ENCODE measurements at places on chromosomes 12 and 14.

DNA sequence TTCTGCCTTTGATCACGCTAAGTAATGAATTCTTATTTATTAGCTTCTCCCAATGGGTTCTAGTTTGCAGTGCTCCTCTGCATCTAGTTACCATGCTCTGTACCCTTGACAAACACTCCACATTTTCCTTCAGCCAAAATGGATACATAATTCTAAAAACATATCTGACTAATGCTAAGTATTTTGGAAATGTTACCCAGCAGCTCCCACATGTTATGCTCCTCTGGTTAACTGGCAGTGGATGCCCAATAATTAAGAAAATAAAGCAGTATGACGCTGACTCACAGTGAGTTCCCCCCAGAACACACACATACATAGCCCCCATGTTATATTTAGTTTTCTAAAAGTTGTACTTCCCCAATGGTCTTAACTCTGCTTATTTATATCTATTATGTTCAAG lies 74.6 kb downstream of the STXBP6 start:
- DNase-seq = no peak

DNA sequence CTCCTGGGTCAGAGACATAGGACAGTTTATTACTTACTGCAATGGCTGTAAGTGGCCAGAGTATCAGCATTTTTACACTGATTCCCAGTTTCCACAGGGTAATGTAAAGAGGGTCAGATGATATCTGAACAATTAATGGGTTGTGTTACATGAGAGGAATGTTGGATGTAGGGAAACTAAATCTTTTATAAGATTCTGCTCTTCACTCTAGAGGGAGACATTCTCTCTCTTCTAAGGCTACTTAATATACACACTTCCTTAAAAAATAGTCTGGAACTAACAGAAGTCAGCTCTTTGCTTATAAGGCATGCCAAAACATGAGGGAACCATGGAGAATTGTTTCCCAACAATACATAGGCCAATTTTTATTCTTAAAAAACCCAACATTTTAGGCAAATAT lies 389.8 kb downstream of the ETNK1 start:
- DNase-seq = no peak

GRCh38 chr12:124389138-124389724 lies 94.3 kb downstream of the RFLNA start:
- DNase-seq = peak; percentile 80

GRCh38 chr14:102831163-102831804 lies 54.0 kb downstream of the TRAF3 start:
- DNase-seq = no peak

- DNase-seq = peak; percentile 26
Observed at GRCh38 chr12:46303039-46303666, 34.3 kb upstream of the SLC38A1 start.

- DNase-seq = peak; percentile 77
Observed at GRCh38 chr12:122917507-122918121, 21.7 kb upstream of the VPS37B start.

DNA sequence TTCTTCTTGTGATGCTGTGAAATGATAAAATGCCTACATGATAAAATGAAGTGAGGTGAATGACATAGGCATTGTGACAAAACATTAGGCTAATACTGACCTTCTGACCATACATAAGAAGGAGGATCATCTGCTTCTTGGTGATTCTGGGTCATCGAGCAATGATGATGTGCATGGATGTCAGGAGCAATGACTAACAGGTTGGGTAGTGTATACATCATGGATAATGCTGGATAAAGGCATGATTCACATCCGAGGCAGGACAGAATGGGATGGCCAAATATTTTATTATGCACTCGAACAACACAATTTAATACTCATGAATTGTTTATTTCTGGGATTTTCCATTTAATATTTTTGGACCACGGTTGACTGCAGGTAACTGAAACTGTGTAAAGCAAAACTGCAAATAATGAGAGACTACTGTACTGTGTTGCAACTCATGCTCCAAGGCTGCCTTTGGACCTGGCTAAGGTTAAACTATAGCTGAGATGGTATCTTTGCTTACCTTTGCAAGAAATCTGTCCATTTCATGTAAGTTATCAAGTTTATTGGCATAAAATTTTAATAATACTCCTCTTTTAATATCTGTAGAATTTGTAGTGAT lies 7.6 kb upstream of the SLC25A21 start:
- no peak for DNase-seq

GRCh38 chr12:3885277-3886094 lies 12.3 kb upstream of the PARP11 start:
- peak; percentile 49 for DNase-seq

DNA sequence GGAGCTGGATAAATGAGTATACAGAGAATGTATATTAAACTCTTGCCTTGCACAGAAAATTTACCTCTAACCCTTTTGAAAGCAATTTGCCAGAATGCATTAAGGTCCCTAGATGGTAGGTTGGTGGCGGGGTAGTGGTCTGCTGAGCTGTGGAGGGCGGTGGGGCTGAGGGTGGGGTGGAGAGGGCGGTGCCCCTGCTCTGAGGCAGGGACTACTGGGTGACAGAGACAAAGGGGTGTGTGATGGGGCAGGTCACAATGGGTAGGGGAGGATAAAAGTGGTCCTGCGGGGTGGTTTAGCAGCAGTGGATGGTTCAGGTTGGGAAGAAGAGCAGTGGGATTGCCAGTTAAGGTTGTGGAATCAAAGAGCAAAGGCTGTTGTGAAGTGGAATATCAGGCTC lies at the start of gene GARIN6:
Gene GARIN6 (plus strand): TSS at position 301 of the 400 bp plus-strand sequence. CDS start 422 bp downstream, outside the sequence.
- DNase-seq = no peak

GRCh38 chr12:121110211-121110940 lies 22.3 kb upstream of the P2RX7 start:
- DNase-seq = peak; percentile 70

DNA sequence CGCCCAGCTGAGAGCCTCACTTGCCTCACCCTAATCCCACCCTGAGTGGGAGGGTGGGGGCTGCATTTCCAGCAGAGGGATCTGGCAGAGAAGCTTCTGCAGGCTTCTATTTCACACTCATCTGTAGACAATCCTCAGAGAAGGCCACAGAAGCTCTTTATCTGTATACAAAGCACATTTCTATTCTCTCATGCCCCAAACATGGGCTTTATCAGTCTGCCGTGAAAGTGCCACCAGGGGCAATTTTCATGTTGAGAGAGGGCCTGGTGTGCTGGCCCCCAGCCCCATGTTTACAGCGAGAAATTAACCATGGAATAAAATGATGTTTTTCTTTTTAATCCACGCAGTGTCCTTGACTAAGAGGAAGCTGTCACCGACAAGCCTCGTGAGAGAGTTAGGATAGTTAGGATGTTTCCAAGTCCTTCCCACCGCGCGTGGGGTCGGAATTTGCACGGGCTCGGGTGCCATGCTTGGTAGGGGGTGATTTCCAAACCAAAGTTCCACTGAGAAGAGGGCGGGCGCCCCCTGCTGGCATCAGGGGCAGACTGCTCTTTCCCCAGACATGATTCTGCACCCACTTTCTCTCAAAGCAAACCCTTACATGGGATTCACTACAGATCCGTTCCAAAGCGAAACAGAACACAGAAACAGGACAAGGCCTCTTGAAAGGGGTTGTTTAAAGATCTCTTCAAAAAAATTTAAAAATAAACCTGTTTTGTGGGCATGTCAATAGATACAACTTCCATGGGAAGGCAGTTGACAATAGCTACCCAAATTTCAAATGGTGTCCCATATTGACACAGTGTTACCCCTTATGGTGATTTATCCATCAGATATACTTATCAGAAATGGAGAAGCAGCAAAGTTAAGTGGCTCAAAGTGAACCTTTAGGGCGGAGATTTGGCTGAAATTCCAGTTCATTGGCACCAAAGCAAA lies 19.4 kb downstream of the BDKRB1 start:
- DNase-seq = peak; percentile 78

GRCh38 chr14:65496178-65496993 lies 83.9 kb downstream of the FUT8 start:
- peak; percentile 34 for DNase-seq

DNA sequence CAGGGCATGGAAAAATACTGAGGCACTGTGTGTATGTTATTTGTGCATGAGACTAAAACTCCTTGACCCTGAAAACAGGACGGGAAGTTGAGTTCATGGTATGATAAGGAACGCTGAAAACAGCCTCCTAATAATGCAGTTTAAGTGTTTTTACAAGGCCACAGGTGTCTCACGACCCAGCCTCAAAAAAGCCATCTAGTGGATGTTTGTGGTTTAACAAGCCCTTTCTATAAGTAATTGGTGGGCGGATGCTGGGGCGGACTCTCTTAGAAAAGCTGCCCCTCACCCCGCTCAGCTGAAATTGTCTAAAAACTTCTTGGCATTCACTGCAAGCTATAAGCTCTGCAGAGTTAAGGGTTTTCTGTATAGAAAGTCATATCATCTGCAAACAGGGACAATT lies 184.5 kb downstream of the NUBPL start:
- no peak for DNase-seq

- DNase-seq = no peak
Observed at GRCh38 chr14:88941414-88941813, 117.0 kb downstream of the TTC8 start.

DNA sequence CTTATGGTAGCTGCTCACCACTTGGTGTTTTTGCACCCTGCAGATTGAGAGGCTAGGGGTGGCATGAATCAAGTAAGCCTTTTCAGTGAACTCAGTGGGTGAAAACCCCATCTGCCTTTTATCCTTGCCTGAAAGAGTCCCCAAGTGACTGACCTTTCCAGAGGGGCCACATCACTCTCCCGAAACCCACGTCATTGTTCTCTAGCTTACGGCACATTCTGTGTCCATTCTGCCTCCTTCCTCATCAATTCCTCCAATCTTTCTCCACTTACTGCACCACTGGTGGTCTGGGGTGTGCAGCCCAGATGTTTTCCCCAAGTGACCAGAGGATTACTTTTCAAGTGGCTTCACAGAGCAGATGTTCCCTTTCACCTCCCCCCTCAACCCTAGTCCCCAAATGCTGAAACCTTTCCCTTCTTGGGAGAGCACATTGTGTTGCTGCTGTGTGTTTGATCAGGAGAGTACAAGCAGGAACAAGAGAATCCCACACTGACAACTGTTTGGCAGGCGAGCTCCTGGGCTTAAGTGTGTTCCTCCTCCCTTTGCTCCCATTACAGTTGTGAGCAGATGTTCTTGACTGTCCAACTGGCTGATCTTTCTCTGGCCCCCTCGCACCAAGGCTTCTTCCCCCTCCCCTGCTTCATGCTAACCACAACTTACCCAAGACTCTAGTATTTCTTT lies 138.0 kb upstream of the IGF1 start:
- no peak for DNase-seq

- no peak for DNase-seq
Observed at GRCh38 chr14:60204104-60204842, 39.1 kb upstream of the DHRS7 start.

- DNase-seq = no peak
Observed at GRCh38 chr14:97061198-97061597, 264.0 kb downstream of the VRK1 start.

DNA sequence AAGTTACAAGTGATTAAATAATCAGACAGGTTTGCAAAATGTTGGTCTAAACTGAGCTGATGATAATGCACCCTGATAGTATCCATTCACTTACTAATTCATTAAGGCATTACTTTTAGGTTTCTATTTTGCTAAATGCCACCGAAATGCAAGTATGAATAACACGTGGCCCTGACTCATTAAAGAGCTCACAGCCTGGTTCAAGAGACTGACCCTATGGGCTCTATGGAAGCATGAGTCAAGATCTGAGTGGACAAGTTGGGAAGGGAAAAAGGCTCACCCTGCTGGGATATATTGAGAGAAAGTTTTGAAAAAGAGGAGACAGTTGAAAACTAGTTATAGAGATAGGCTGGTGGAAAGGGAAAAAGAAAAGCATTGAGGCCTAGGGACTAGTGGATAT lies 14.8 kb upstream of the LRRC9 start:
- DNase-seq = no peak

DNA sequence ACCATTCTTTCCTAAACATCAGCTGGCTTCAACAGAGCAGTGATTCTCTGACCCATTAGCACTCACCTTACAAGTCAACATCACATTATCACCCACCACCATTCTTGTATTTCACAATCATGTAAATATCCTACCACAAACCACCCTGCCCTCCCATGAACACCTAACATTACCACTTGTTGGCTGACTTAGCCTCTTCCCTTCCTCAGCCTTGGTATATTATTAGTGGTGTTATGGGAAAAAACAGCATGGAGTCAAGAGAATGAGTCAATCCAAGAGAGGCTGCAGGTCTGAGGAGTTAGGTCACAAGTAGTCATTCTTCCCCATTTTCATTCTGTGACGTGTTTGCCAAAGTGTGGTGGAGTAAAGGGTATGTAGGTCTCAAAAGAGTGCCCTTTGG lies 22.3 kb upstream of the MGP start:
- no peak for DNase-seq

- DNase-seq = peak; percentile 89
Observed at GRCh38 chr12:41014643-41015020, 173.5 kb upstream of the PDZRN4 start.

- DNase-seq = peak; percentile 23
Observed at GRCh38 chr12:84732828-84733340, 179.7 kb downstream of the SLC6A15 start.

GRCh38 chr12:55822228-55822627 lies 4.4 kb downstream of the ORMDL2 start:
- DNase-seq = no peak

DNA sequence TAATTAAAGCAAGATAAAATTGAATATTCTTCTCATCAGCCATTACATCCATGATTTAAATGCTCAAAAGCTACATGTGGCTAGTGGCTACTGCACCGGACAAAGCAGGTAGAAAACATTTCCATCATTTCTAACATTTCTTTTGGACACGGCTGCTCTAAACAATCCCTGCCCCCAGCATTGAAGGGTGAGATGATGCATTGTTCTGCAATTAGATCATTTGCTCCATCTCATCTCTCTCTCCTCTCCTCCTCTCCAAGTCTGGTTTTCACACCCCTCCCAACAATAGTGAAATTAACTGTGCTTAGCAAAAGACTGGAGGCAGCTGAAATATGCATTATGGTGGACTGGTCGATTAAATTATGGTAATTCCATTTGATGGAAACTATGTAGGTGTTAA lies 288.5 kb downstream of the KSR2 start:
- DNase-seq = peak; percentile 59

DNA sequence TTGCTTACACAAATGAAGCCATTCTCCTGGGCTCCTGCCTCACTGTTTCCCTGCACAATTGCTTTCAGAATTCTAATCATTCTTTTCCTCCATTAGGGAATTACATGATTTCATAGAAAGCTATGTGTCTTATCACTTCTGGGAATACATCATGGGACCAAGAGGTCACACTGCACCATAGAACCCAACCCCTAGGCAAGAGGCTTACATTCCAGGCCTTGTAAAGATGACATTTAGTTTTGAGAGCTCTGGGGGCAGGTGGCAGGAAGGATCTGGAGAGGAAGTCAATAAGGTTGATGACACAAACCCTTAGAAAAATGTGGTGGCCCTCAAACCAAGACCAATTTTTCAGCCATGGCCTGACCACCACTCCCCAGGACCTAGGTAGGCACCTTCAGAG lies 57.1 kb downstream of the NUAK1 start:
- peak; percentile 70 for DNase-seq

DNA sequence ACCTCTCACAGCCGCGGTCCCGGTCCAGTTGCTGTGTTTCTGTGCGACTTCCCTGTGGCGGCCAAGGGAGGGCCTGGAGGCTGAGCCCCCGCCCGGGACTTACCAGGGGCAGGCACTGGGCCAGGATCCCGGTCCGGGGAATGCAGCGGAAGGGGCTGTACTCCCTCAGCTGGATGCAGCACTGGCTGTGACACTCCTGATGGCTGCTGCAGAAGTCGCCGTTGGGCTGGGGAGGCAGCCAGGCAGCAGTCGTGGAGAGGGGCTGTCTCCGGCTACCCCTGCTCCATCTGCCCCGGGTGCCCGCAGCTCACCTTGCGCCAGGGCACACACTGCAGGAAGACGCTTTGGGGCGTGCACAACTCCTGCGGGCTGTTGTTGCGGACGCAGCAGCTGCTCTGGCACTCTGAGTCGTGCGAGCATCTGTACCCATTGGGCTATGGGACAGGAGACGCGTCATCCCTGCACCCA lies 6.2 kb downstream of the LRCOL1 start:
- no peak for DNase-seq

Measured in fibroblast of upper back skin (primary cell).